Smooth muscle cell of the pulmonary artery (primary cell): ENCODE measurements at places on chromosomes 11 and 22. TPM values are rescaled to one million over a fixed set of nuclear protein-coding genes. Genes with fewer than 3 reads are reported as not detected.

Gene SLC6A5
- total RNA-seq = not detected in 2 replicates

Gene MS4A6E
- not detected in 2 replicates for total RNA-seq

Gene CDCA5
- total RNA-seq = 1.6 and 3.3 TPM in 2 replicates

Gene MARK2
- 10.3 and 12.0 TPM in 2 replicates for total RNA-seq

Gene SLN
- 1.1 and 1.4 TPM in 2 replicates for total RNA-seq

Gene API5
- 58.4 and 68.0 TPM in 2 replicates for total RNA-seq

Gene CDC42BPG
- total RNA-seq = 0.07 and 0.13 TPM in 2 replicates

Gene ABCG4
- total RNA-seq = 0.40 and 1.0 TPM in 2 replicates

Gene BCO2
- total RNA-seq = 1.4 and 1.6 TPM in 2 replicates

Gene MRGPRE
- total RNA-seq = 0.20 TPM in 1 of 2 replicates, not detected in the other

Gene OR56B1
- total RNA-seq = not detected in 2 replicates

Gene OTOG
- total RNA-seq = not detected in 2 replicates

Gene KCTD14
- total RNA-seq = 0.50 and 0.72 TPM in 2 replicates

Gene C11orf86
- total RNA-seq = not detected in 2 replicates

Gene BIK
- total RNA-seq = not detected in 2 replicates

Gene DNAJB7
- not detected in 2 replicates for total RNA-seq

Gene PRDX5
- total RNA-seq = 148 and 174 TPM in 2 replicates

Gene CAT
- total RNA-seq = 52.0 and 84.3 TPM in 2 replicates

Gene SIAE
- total RNA-seq = 31.6 and 40.1 TPM in 2 replicates

Gene TTLL12
- 25.8 and 39.2 TPM in 2 replicates for total RNA-seq

Gene DNAJC4
- 13.2 and 14.5 TPM in 2 replicates for total RNA-seq

Gene UPK2
- total RNA-seq = not detected in 2 replicates

Gene KLHDC7B
- total RNA-seq = 0.39 and 0.63 TPM in 2 replicates

Gene LDHAL6A
- not detected in 2 replicates for total RNA-seq

Gene TSPAN18
- total RNA-seq = 0.10 and 0.33 TPM in 2 replicates
